Kidney capillary endothelial cell (primary cell): ENCODE measurements at places on chromosomes 2 and 18.

DNA sequence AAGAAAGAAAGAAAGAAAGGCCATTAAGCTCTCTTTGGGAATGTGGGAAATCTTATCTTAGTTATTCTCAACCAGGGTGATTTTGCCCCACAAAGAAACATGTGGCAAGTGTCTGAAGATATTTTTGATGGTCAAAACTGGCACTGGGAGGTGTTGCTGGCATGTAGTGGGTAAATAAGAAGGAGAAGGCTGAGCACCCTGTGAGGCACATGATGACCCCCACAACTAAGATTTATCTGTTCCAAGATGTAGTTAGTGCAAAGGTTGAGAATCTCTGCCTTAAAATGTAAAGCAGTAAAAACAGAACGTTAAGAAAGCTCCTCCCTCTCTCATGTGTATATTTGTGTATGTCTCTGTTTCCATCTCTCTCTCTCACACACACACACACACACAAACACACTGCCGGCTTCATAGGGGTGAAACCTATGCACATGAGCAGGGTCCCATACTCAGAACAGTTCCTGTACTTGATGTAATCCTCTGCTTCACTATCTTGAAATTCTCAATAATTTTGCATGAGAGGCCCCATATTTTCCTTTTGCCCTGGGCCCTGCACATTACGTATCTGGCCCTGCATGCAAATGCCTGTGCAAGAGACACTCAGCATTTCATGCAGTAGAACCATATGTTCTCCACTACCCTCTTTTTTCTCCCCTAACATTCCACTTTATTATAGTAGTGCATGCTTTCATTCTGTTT is 94.3 kb downstream of the MREG start:
- DNase-seq, result no peak

DNA sequence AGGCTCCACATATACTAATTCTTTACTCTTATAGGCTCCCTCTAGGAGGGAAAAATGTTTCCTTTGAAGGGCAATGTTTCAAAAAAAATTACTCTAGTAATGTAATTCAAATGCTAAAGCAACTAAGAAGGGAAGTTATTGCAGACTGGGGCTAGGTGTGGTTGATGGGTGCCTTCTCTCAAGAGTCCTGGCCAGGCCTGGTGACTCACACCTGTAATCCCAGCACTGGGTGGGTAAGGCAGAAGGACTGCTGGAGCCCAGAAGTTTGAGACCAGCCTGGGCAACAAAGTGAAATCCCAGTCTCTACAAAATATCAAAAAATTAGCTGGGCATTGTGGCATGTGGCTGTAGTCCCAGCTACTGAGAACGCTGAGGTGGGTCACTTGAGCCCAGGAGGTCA is 31.2 kb upstream of the CDKL4 start:
- no peak for DNase-seq

- no peak for DNase-seq
These were observed 472.8 kb downstream of the DCC start for GRCh38 chr18:52812834-52813233.

DNA sequence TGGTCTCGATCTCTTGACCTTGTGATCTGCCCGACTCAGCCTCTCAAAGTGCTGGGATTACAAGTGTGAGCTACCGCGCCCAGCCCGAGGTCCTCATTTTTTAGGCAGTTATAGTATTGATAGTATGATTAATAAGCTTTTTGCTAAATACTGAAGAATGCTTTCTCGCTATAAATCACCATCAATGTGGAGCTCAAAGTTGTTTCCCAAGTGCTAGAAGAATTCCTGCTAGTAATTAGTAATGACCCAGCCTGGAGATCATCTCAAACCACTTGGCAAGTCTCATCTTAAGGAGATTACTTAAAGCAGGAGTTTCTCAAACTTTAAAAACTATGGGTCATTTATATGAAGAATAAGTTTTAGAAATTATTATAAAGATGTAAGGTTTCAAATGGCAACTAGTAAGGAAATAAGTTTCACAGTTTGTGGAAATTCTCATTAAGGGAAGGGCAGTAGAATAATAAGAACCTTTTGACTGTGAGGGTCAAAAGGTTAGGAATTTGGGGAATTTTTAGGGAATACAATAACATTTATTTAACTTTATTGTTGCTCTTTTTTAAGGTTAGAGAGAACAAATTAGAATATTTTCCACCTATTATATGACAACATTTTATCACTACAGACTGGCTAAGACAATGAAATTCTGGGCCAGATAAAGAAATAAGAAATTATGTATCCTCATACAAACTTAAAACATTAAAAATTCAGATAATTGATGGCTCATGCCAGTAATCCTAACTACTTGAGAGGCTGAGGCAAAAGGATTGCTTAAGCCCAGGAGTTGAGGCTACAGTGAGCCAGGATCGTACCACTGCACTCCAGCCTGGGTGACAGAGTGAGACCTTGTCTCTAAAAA is 148.6 kb upstream of the MAP3K20 start:
- DNase-seq, result no peak

GRCh38 chr2:205758051-205758450 is 75.8 kb downstream of the NRP2 start:
- no peak for DNase-seq

- DNase-seq, result no peak
These were observed 21.3 kb downstream of the C2orf69 start for GRCh38 chr2:199932312-199932855.

- DNase-seq, result no peak
These were observed 3.4 kb upstream of the PAX8 start for GRCh38 chr2:113281910-113282746.

GRCh38 chr2:14422426-14422825 is 210.1 kb upstream of the LRATD1 start:
- no peak for DNase-seq

DNA sequence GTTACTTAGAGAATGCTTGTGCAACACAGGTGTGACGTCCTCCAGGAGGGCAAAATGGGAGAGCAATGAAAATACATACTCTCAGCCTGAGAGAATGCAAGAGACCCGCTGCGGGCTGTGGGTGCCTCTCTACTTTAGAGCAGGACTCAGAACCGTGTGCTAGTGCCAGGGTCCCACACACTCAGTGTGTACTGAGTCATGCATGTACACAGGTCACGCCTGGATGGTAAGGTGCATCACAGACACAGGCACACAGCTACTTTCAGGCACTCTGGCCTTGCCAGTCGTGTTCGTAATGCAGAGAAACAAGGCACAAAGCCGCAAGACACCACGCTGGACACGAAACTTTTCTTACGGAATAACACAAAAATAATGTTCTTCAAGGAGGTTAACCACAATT is 125.3 kb downstream of the ZNF516 start:
- DNase-seq, result no peak

DNA sequence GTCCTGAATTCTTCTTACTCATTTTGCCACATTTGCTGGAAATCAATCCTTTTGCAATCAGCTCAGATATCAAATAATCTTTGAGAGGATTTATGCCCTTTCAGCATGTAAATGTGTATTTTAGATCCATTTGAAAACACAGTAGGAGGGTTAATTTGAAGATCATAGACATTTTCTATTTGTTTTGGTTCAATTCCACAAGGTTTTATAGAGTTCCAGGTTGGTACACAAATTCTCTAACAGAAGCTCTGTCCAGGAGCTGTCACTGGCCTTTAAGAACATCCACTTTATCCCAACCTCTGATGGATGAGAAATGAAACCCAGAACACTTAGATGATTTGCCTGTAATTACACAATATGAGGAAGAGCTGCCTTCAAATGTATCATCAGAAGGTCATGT is 157.3 kb upstream of the CHAC2 start:
- DNase-seq, result no peak

DNA sequence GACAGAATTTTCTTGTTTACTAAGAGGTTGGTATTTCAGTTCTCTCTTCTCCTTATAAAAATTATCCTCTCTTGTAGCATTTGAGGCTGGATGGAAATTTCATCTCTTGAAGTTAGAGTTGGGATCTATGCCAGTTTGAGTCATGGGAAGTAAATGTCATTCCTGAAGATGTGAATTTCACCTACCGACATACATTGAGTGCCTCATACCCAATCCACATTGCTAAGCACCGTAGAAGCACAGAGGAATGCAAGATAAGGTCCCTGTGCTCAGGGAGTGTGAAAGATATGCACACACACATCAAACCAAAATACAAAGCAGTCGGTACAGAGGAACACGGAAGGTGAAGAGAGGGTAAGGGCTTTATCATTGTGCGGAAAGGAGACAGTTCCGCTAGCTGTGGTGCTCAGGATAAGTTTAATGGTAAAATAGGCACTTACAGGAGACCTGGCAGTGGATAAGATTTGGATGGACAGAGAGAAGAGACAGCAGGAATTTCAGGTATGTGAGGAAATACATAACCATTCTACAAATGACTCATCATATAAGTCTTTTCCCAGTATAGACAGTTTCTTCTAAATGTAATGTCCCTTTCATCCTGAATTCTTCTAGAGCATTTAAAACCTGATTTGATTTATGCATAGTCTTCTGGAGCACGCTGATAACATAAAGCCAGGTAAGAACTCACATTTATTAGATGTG is 205.3 kb upstream of the ST6GAL2 start:
- no peak for DNase-seq

- DNase-seq, result no peak
These were observed 33.0 kb downstream of the MAL start for GRCh38 chr2:95058466-95058988.

DNA sequence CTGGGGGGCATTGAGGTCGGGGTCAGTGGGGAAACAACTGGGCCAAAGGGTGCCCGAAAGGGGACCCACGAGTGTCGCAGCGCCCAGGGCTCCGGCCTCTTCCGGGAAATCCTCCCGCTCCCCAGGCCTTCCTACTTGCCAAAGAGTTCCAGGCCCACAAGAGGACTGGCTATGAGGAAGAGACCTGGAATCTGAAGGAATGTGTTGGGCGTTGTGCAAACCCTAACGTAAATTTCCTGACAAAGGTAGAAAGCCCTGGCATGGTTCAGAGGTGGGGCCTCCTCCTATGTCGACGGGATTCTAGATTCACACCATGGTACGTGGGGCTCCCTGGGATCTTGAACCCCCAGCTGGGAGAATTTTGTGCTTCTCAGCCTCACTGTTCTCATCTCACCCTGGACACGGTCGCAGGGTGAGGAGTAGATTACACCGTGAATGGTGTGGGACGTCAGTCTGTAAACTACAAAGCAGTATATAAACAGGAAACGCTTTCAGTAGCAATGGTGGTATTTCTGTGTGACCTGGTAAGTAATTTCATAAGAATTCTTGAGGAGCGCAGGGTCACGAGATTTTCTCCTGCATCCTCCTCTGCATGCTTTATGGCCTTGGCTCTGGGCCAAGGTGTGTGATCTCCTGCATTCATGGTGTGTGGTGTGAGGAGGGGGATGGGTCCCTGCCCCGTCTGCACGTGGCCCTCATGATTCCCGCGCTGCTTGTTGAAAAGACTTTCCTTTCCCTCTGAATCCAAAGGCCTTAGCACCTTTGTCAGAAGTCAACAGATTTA is 868 bp downstream of the HSBP1L1 start:
- DNase-seq, result peak; percentile 73

GRCh38 chr2:28009732-28010131 is 119.2 kb downstream of the BABAM2 start:
- no peak for DNase-seq

- DNase-seq, result no peak
These were observed 412.3 kb upstream of the ETAA1 start for GRCh38 chr2:66984864-66985263.

GRCh38 chr2:200274116-200275075 is 32.1 kb upstream of the SPATS2L start:
- no peak for DNase-seq

DNA sequence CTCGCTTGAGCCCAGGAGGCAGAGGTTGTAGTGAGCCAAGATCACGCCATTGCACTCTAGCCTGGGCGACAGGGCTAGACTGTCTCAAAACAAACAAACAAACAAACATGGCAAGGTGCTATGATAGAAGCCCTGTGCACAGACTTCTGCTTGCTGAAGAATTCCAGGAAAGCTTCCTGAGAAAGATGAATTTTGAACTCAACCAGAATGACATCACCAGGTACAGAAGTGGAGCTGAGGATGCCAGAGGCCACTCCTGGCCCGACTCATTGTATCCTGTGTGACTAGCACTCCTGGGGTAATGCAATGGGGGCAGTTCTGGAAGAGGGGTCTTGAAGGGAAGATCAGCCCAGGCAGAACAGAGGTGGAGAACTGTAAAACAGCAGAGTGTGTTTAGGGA is 22.0 kb upstream of the PNPT1 start:
- no peak for DNase-seq
